Lung (tissue), 17 donors: ENCODE measurements at places on chromosomes 6 and 20. TPM values are rescaled to one million over a fixed set of nuclear protein-coding genes. Genes with fewer than 3 reads are reported as not detected.
A peak's percentile ranks its signal among the peaks of the same experiment; 100 is the strongest.

Gene PGC
- 19.2 TPM for total RNA-seq

Gene ENPP3
- 0.77 TPM for total RNA-seq

- peak; percentile 62 for DNase-seq
These were observed 50.6 kb downstream of the TRAF3IP2 start for GRCh38 chr6:111555036-111555435.

DNA sequence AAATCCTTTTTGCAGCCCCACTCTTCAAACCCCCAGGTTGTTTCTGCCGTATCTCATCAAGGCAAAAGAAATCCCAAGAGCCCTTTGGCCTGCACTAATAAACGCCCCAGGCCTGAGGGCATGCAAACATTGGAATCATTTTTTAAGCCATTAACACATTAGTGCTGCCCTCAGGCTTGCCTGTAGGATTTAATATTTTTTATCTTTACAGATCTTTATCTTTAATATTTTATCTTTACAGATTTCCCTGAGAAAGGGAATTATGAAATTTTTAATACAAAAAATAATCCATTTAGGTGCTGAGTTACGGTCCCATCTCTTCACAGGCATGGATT lies 14.7 kb downstream of the GTPBP2 start:
- DNase-seq, result no peak

DNA sequence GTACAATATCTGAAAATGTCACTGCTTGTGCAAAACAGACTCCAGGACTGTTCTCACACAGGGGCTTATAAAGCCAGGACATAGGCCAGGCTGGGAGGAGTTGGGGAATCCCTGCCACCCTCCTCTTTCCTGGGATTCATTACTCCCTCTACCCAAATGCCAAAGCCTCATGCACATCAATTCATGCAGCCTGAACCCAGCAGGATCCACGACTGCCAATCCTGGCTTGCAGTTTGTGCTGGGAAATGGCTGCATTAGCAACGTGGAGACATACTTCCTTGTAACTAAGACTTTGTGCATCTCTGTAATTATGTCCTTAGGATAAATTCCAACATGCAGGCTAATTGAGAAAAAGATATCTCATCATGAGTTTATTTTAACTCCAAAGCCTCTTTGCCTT lies 143.8 kb downstream of the SYCP2 start:
- DNase-seq, result no peak
